ENCODE measurements at places on chromosomes 11 and 22.

GRCh38 chr11:37320921-37321320 lies 722.9 kb upstream of the RAG2 start:
- DNase-seq = no peak

DNA sequence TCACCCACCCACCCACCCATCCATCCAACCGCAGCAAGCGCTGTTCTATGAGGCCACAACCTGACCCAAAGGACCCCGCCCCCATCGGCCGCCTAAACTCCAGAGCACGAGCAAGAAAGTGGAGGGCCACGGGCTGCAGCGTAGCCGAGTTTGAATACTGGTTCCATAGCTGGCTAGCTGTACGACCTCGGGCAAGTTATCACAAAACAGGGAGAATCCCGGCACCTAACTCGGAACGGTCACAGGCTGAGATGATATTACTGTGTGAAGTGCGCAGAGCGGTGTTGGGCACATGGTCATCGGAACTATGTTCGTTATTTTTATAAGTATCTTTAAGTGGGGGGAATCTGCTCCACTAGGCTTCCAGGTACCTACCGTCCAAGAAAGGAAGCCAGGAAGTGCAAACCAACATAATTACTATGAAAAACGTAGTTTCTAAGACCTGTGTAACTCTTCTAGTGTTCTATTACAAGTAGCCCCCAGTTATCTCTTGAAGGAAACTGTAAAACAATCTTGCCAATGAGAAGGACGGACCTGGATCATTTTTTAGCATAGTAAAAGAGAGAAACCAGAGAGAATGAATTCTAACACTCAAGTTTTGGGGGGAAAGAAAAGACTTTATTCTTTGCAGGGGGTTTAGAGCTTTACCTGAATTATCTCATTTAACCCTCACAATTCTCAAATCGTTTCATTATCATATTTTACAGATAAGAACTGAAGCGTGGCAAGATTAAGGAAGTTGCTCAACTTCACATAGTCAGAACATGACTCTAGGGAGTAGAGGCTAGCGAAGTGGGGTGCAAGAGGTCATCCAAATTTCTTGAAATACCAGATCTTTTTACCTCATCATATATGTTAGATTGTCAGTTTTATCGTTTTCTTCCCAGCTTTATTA lies 663 bp upstream of the BUD13 start:
- no peak for DNase-seq

DNA sequence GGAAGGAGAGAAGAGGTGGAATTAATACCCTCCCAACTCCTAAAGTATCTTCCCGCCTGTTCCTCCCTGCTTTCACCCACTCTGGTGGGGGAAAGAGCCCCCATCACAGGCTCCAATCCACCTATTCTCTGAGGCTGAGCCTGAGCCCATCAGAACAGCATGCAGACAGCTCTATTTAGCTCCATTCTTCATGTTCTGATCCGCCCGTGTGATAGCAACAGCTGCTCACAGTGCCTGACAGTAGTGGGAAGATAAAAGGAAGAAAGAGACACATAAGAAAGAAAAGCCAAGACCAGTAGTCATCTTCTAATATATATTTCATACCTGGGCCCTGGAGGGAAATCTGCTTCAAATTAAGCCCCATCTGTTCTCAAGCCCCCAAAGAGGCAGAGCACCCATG lies 80.3 kb upstream of the AKIP1 start:
- no peak for DNase-seq

DNA sequence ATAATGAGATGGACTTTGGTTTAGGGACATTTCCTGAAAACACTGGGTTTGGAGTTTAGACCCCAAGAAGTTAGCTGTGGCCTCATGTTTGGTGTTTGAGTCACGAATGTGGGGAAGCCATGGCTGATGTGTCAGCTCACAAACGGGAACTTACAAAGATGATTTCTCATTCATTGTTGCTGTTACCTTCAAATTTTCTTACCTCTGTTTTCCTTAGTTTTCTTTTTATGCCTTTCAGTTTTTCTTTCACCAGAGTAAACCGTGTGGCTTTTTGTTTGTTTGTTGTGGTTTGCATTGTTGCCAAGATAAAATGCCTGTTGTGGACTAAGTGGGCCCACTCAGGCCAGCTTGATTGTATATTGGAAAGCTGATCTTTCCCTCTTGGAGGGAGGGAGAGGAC lies 89.1 kb downstream of the SWAP70 start:
- DNase-seq = no peak

DNA sequence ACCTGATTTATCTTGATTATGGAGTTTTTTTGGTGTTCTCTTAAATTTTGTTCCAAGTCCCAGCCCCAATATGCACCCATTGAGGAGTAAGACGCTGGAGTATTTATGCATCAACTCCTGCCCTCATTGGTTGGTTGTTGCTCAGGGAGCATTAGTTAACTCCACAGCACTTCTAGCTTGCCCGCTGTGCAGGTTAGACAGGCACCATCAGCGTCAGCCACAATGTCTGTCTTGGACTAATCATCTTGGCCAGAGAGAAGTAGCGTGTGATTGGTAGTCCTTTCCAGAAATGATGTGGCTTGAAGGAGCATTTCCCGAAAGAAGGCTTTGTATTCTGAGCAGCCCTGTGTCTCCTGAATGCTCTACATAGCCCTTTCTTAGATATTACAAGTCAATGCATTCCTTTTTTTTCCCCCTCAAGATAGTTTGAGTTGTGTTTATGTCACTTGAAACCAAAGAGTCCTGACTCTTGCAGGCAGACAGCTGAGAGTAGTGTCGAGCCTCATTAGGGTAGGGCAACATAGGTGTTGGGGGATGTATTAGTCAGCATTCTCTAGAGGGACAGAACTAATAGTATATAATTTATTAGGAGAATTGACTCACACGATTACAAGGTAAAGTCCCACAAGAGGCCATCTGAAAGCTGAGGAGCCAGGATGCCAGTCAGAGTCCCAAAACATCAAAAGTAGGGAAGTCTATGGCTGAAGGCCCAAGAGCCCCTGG lies 94.6 kb upstream of the RCN1 start:
- no peak for DNase-seq

- peak; percentile 44 for DNase-seq
Measured at GRCh38 chr11:85875505-85875904, 20.3 kb downstream of the CCDC83 start.

GRCh38 chr11:18768472-18768901 lies 23.1 kb downstream of the PTPN5 start:
- DNase-seq = no peak

GRCh38 chr11:89521294-89521693 lies 30.1 kb upstream of the NOX4 start:
- peak; percentile 25 for DNase-seq

Data from AG09309 (cell line).